ENCODE measurements at places on chromosomes 3 and 15.

- no peak for DNase-seq
Measured at GRCh38 chr15:97678656-97679055, 281.8 kb upstream of the ARRDC4 start.

DNA sequence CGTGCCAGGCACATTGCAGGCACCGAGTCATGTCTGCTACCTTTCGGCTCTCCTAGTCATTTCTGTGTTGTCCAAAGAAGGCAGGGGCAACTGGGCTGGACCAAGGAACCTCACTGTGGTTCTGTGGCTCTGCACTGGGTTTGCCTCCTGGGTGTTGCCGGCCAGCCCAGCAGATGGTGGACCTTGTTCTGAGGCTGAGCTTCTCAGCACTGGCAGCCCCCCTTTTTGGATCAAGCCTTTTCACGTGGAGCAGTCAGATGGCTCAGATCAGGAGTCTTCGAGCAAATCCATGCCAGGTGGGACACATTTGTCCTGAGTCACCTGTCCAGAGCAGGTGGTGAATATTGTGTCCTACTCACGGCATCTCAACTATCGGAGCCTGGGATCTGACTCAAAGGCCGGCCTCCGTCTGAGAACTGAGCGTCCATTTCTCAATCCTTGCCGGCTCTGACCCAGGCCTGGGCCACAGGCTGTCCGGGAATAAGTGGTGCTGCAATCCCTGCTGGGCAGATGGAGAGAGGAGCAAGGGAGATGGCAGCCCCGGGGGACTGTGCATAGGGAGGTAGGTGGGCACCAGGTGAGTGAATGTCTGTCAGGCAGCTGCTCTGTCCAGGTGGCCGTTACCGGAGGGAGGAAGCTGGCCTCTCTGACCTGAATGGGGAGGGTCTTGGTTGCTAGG, at the start of gene IL16:
Gene IL16, plus strand, starts transcription at position 304 of the 679 bp plus-strand sequence. CDS start 28,521 bp downstream, outside the sequence.
- DNase-seq, result no peak

GRCh38 chr3:104101736-104102135, 1265.0 kb upstream of the ALCAM start:
- no peak for DNase-seq

DNA sequence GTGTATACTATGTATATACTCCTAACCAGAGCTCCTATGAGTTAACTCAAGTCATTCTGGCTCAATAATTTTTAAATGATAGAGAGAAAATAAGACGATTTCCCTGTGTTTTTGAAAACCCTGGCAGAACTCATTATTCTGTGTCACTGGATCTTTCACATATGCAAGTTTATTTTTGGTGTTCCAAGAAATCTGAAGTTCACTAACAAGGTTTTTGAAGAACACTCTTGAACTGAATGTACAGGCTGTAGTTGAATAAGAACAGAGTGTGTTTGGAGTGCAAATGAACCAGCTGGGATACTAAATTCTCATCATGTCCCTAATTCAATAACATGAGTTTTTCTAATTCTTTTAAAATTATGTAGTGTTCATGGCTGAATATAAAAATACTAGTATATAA, 466.9 kb upstream of the SUCLG2 start:
- DNase-seq, result no peak

GRCh38 chr3:167739190-167739810, 3.8 kb downstream of the SERPINI1 start:
- DNase-seq, result no peak

DNA sequence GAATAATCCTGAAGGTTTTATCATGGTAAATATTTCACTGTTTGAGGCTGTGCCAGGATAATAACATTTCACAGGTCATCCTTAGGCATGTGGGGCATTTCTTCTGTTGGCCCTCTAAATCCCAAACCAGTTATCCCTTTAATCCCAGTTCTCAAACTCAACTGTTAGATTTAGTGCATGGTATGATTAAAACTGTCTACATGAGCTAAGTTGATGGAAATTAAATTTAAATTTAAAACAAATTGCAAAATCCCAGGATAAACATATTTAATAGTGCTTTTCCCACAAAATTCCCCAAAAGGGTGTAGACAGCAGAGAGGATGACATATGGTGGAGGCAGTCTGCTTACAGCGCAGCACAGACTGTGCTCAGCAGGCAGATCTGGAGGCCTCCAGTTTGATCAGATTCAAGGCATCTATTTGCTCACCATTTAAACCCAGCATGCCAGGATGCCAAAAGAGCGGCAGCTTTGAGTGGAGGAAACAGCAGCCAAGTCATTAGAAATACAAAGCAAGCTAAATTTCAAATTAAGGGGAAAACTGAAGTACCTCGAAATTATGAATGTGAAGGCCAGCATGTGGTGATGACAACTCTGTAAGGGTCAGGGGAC, 325.8 kb downstream of the KCNH8 start:
- DNase-seq, result no peak

- DNase-seq, result no peak
Measured at GRCh38 chr3:65020281-65021160, 332.7 kb upstream of the ADAMTS9 start.

All from inflammatory macrophage (primary cell).